Activated naive CD8-positive, alpha-beta T cell treated with anti-CD3 and anti-CD28 coated beads, Interleukin-2, amount 10 ng/mL, durations not matched to agents 7 days and 5 days (primary cell): ENCODE measurements at places on chromosomes 11 and 22.

DNA sequence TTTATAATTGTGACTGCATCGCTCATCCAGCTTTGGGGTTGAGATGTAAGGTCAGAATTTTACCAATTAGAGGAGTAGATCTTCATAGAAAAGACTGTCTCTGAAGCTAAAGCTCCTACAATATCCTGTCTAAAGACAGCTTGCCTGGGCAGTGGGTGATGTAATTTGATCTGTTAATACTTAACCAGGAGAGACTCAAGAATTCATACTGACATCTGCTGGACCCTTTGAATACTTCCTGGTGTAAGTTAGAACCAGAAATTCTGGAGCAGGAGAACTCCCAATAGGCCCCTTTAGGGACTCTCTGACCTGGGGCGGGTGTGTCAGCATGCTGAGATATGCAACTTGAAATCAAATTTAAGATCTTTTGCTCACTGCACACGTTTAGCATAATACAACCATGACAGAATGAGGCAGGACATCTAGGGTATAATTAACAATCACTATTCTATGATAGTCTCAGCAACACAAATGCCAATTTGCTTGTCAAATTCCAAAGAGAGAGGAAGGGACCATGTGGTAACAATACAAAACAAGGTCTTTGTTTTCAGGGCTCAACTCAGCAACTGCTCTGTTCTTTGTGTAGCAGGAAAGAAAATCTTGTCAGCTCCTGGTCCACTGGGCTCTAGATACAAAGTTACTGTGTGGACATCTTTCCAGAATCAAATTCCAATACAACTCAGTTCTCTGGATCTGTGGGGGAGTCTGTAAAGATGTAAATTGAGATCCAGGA is 143.9 kb downstream of the INSC start:
- DNase-seq: no peak

DNA sequence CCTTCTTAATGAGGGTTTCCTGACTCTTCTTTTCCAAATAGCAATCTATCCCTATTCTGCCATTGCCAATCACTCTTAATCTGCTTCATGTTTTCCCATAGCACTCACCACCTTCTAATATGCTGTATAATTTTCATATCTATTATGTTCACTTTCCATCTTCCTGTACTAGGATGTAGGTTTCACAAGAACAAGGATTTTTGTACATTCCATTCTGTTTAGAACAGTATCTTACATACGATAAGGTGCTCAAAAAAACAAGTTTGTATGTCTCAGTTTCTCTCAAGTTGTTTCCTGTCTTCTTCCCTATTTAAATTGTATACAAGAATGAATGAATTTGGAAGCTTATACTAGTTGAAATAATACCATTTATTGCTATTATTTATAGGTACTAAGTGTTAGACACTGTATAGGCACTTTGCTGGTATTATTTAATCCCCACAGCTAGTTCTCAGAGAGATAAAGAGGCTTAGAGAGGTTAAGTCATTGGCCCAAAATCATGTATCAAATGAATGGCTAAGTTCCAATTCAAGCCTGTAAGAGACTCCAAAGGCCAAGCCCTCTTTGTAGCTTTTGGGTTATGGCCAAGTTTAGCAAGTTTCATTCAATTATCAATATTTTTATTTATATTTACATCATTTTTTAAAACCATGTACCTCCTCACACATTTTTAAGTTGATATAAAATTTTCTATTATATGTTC is 134.7 kb downstream of the PAX6 start:
- no peak for DNase-seq

DNA sequence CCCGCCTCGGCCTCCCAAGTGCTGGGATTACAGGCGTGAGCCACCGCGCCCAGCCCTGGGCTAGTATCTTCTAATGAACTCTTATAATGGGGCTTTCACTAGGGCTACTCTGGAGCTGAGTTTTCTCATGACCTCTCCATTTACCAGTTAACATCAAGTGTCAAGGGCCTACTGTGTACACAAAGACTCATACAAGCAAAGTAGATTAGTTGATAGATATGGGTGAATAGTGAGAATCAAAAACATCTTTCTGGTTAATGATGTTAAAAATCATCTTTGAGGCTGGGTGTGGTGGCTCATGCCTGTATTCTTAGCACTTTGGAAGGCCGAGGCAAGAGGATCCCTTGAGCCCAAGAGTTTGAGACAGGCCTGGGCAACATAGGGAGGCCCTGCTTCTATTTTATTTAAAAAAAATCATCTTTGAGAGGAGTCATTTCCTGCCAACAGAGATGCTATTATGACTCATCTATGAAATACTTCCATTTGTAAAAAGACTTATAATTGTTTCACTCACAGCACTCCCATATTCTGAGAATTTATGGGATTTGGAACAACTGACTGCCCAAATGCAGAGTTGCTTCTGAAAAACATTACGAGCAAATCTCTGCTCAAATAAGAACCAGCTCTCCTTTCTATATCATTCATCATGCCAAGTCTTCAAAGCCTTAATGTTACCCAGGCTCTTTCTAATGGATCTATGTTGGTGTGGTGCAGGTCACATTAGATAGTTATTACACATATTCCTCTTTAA is 57.0 kb downstream of the GDPD4 start:
- no peak for DNase-seq

DNA sequence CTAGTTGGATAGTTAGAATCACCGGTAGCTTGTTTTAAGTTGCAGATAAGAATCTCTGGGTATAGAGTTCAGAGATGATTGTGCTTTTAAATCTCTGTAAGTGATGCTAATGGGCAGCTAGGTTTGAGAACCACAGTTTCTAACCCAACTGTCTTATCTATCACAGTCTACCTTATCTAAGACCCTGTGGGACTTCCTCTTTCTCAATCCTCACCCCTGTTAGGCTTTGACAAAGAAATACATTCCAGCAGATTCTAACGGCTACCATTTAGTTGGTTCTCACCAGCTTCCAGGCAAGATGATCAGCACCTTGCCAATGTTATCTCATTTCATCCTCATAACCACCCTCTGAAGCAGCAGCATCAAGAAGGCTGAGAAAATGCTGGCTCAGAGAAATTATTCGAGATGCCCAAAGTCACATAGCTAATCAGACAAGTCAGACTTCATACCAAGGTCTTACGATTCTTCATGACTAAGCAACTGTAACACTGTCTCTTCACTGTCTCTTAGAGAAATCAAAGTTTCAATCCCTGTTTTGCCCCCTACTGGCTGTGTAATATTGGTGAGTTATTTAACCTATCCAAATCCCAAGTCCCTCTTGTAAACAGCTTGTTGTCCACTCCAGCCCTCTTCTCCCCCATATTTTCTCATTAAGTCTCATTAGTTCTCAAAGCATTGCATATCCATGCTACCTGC is 192.4 kb upstream of the API5 start:
- DNase-seq: no peak
